Suprapubic skin (tissue), 4 donors: ENCODE measurements at places on chromosomes 5 and 9. TPM values are rescaled to one million over a fixed set of nuclear protein-coding genes. Genes with fewer than 3 reads are reported as not detected.
A peak's percentile ranks its signal among the peaks of the same experiment; 100 is the strongest.

SLC12A7 gene
- 29.0 TPM for total RNA-seq

GRCh38 chr9:79581794-79582193, 10.0 kb downstream of the TLE4 start:
- H3K36me3 ChIP-seq, result peaks cover 5% of the 10 kb centered on the region
- no peaks in the 10 kb centered on the region for H3K27me3 ChIP-seq
- no peak overlapping the region for H3K4me3 ChIP-seq
- peaks cover 29% of the 10 kb centered on the region for H3K4me1 ChIP-seq

DNA sequence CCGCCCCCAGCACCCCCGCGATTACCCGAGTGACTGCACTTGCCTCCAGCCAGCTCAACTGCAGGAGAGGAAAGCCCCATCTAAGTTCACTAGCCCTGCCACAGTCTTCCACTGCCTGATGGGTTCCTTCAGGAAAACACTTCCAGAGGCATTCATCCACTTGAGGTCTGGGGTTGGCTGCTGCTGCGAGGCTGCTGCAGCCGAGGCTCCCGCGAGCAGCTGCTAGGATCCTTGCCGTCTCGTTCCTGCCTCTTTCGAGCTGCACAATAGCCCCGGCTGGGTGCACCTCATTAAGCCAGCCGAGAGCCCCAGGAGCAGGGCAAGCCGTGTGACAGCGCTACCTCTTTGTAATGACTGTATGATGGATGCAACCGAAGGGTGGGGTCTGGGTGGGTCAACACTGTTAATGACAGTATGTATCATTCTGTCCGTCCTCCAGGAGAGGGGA, 24.2 kb upstream of the ELAVL2 start:
- no peak overlapping the region for H3K27ac ChIP-seq
- peaks cover 36% of the 10 kb centered on the region for H3K27me3 ChIP-seq
- DNase-seq, result no peak
- no peaks in the 10 kb centered on the region for H3K36me3 ChIP-seq
- peak overlapping the region; percentile 55 for H3K4me3 ChIP-seq

DNA sequence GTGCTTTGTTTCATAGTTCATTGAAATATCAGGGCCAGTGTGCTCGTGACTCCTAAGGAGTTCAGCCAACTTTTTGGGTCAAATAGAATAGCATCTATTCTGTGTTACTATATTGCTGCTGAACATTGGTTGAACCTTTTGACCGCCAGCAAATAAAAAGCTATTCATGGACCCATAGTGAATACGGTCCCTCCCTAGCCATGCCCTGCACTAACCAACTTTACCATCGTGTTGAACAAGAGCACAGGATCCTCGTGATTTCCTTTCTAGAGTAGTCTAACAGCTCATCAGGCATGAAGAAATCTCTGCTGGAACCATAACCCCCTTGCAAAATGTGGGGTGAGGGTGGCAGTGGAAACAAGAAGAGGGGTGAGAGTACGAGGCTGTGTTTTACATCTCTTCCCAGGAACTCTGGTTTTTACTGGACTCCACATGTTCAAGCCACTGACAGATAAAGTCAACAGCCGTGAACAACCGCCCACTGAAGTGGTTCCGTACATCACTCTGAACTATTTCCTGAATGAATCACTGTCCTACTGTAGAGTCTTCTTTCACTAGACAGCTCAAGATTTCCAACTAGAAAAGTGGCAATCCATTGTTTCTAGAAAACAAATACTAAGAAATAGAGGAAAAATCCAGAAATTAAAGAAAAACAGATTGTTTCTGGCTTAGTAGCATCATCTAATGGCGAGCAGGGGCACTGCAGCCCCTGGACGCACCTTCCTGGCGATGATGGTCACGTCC, 70.1 kb upstream of the SPATA31E1 start:
- H3K36me3 ChIP-seq, result no peaks in the 10 kb centered on the region
- no peaks in the 10 kb centered on the region for H3K27me3 ChIP-seq
- DNase-seq, result no peak

- no peaks in the 10 kb centered on the region for H3K27me3 ChIP-seq
- no peak for DNase-seq
- H3K4me3 ChIP-seq, result no peak overlapping the region
- H3K27ac ChIP-seq, result no peak overlapping the region
- no peaks in the 10 kb centered on the region for H3K4me1 ChIP-seq
- no peaks in the 10 kb centered on the region for H3K36me3 ChIP-seq
Observed at GRCh38 chr5:15463231-15463980, 36.6 kb upstream of the FBXL7 start.

TUSC1 gene
- total RNA-seq, result 19.4 TPM

RAI14 gene
- 31.3 TPM for total RNA-seq

DNA sequence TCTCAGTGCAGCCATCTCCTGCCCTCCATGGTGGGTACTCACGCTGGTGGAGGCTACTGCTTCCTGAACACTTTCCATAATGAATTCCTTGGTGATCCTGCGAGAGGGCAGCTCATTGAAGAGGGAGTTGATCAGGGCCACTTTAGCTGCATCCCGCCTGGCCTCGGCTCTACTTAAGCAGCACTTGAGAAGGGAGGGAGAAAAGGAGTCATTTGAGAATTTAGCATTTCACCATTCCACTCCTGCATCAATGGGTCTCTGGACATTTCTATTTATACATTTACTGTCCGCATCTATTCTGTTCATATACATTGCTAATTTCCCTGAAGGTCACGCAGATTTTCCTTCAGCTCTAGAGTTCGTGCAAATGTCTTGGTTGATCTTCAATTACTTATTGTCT, 35.1 kb downstream of the LIX1 start:
- H3K4me3 ChIP-seq, result no peak overlapping the region
- DNase-seq, result no peak
- no peak overlapping the region for H3K27ac ChIP-seq
- no peaks in the 10 kb centered on the region for H3K4me1 ChIP-seq
- H3K27me3 ChIP-seq, result no peaks in the 10 kb centered on the region
- no peaks in the 10 kb centered on the region for H3K36me3 ChIP-seq

CDKN2B gene
- 38.8 TPM for total RNA-seq

DNA sequence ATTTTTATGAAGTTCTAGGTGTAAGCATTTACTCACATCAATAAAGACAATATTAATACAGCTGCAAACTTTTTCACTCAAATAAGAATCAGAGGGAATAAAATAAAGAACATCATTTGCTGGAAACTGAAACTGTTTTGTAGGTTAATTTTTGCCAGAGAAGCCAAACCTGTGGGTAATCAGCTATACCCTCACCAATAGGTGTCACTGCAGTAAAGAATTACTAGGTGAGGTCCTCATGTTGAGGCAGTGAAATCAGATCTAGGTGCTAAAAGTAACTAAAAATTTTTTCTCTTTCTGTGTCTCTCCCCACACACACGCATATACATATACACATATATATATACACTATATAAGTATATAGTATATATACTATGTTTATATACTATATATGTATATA, 1016.3 kb upstream of the SEMA6A start:
- DNase-seq, result no peak
- no peak overlapping the region for H3K4me3 ChIP-seq
- no peaks in the 10 kb centered on the region for H3K4me1 ChIP-seq

GRCh38 chr5:134127376-134127861, 12.9 kb downstream of the TCF7 start:
- no peaks in the 10 kb centered on the region for H3K27me3 ChIP-seq
- no peak overlapping the region for H3K27ac ChIP-seq
- H3K4me1 ChIP-seq, result peaks cover 49% of the 10 kb centered on the region
- no peak for DNase-seq
- peaks cover 22% of the 10 kb centered on the region for H3K36me3 ChIP-seq

PCDHB14 gene
- total RNA-seq, result 6.2 TPM

IFNA13 gene
- not detected for total RNA-seq

GRCh38 chr9:124202447-124202971, 55.2 kb upstream of the NEK6 start:
- H3K36me3 ChIP-seq, result no peaks in the 10 kb centered on the region
- DNase-seq, result no peak
- no peak overlapping the region for H3K27ac ChIP-seq
- H3K4me1 ChIP-seq, result no peaks in the 10 kb centered on the region
- H3K4me3 ChIP-seq, result no peak overlapping the region

LCN15 gene
- total RNA-seq, result not detected
